ENCODE measurements at places on chromosomes 7 and 10.

DNA sequence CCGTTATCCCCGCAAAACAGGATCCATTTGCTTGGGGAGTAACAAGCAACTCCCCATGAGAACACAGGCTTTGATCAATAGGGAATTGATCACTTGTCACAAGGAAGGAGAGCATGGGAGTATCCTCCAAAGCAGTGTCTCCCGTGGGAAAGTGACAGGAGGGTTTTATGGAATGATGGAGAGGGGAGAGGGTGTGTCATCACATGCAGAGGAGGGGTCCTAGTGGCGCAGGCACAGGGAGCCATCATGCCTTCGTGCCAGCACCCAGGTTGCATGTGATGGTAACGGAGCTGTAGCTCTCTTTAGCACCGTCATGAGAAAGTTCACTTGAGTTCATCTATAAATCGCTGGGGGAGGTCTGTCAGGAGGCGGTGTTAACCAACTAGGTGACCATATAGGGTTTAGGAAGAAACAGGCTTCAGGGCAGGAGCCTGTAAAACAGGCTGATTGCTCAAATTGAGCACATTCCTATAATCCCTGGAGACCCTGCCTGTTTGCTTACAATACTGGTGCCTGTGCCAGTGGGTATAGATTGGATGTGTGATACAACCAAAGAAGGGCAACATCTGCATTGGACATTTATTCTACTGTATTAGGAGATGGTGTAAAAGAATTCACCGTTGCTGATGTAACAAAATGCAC, 428.5 kb downstream of the GALNT17 start:
- no peak for DNase-seq

GRCh38 chr7:29077854-29078253, 68.5 kb downstream of the CPVL start:
- no peak for DNase-seq

GRCh38 chr7:29328045-29328444, 133.5 kb downstream of the CHN2 start:
- DNase-seq: no peak

DNA sequence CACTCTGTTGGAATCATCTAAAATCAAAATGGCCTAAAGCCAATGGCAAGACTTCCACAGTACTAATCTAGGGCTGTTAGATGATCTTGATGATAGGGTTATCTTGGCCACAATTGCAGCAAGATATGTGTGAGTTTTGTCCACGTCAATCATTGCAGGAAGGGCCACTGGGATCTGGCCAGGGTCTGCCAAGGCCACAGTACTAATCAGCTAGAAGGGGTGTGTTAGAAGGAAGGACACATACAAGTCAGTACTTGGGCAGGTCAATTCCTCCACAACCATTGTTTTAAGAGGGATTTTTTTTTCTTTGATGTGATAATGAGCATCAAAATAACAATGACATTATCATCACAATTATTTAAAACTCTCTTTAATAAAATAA, 1.6 kb downstream of the LMOD2 start:
- DNase-seq: no peak

DNA sequence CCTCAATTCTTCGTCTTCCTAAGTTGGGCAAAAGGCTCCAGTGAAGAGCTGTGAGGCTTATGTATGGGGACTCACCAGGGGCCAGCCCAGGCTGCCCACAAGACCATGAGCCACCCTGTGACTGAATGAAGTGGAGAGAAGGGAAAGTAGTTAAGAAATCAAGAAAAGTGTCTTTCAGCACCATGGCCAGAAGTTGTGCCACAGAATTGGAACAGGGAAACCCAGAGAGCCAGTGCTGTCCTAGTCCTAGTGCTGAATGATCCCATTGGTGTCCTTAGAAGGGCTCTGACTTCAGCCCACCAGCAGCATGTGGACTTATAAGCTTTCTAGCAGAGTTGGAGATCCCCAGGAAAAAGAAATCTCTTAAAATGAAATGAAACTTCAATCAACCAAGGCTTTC, 37.0 kb upstream of the CCSER2 start:
- no peak for DNase-seq

DNA sequence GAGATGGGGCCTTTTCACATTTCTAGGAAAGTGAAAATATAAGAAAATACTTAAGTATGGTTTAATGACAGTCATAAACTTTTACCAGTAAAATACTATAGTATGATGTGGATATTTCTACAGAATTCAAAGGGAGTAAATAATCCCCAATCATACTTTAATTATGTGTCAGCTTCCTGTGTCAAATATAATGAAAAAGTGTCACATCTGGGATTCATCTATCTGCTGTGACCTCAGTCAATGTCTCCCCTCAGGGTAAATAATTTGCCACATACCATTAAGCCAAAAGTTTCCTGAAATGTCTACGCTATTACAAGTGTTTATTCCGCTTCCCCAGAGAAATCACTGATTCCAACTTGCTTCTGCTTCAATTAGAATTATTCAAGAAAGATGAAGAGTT, 110.5 kb downstream of the ITGA8 start:
- no peak for DNase-seq

DNA sequence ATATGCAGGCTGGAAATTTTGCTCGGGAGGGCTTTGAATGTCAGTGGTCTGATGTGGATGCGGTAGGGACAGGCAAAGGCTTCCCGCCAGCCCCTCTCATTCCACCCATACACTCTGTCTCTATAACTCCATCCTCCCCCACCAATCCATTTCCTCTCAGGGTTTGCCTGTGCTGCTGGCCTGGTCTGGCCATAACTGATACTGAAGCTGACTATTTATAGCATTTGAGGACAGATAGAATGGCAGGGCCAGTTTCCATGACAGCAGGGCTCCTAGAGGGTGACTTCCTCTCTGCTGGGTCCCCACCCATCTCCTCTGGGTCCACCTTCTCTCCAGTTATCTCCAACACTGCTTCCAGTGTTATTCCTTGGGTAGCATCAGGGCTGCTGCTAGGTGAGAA, 6.6 kb upstream of the PDLIM1 start:
- no peak for DNase-seq

DNA sequence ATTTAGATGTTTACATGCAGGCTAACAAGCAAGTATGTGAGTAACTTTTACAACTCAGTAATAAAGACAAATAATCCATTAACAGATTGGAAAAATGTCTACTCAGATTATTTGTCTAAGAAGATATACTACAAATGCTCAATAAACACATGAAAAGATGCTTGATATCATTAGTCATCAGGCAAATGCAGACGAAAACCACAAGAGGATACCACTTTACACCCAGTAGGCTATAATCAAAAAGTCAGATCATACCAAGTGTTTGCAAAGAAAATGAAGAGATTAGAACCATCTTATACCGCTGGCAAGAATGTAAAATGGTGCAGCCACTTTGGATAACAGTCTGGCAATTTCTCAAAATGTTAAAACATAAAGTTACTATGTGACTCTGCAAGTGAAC, 84.1 kb downstream of the MALSU1 start:
- no peak for DNase-seq

DNA sequence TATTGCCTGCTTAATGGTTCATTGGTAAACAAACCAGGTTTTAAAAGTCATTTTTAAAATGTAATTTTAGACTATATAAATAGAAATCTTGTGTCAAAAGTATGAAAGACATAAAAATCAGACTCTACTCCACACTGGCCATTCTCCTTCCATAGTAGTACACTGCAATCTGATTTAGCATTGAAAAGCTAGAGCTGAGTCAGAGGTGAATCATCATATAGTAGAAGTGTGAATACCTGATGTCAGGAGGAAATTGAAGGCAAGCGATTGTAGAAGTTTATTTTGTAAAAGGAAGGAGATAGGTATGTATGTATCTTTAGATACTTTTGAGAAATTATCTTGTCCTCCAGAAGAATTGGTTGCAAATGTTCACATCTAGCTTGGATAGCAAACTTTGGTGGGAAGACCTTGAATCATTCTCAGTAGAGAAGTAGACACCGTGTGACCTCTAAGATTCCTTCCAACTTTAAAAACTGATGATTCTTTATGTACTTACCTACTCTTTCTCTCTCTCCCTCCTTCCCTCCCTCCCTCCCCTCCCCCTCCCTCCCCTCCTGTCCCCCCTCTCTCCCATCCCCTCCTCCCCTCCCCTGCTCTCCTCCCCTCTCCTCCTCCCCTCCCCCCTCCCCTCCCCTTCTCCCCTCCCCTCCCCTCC, 88.1 kb downstream of the BTAF1 start:
- DNase-seq: no peak

GRCh38 chr10:4983615-4984216, 19.9 kb downstream of the AKR1C2 start:
- no peak for DNase-seq

DNA sequence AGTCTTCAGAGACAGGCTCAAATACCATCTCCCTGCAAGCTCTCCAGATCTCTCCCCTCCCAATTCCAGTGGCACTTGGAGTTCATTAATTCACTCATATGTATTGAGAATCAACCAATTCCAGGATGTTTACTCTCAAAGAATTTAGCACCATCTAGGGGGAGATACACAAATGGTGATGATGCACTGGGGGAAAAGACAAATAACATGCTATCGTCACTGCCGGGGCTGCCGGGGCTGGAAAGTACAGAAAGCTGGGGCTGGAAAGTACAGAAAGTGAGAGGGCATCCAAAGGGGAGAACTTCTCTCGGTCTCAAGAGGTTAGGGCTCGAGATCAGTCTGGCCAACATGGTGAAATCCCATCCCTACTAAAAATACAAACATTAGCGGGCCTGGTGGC, 118.7 kb downstream of the MKX start:
- no peak for DNase-seq

DNA sequence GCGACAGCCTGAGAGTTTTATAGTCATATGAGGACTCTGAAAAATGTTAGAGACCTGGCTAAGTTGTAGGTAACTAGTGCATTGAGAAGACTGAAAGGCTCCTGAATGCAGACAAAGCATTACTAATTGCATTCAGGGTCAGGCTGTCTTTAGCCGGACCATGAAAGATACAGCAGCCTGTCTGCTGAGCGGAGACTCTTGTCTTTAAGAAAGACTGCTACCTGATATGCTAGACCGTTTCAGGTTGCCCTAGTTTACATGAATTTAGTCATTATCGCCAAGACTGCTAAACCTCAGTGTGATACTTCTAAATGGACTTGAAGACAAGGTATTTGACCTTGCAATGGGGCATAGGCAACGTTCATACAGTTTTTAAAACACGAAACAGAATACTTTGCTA, 81.2 kb downstream of the BMPR1A start:
- no peak for DNase-seq

- DNase-seq: no peak
Observed at GRCh38 chr10:119642556-119643111, 8.5 kb upstream of the BAG3 start.

- no peak for DNase-seq
Observed at GRCh38 chr10:96826438-96826837, 5.7 kb upstream of the LCOR start.
